ENCODE measurements at places on chromosomes 3 and 15.

DNA sequence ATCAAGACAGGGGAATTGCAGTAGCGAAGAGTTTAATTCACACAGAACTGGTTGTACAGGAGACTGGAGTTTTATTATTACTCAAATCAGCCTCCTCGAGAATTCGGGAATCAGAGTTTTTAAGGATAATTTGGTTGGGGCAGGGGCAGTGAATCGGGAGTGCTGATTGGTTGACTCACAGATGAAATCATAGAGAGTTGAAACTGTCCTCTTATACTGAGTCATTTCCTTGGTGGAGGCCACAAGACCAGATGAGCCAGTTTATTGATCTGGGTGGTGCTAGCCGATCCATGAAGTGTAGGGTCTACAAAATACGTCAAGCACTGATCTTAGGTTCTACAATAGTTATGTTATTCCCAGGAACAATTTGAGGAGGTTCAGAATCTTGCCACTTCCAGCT lies 5.3 kb upstream of the ZNF770 start:
- DNase-seq, result no peak
- no peak overlapping the region for H3K27ac ChIP-seq
- H3K36me3 ChIP-seq, result no peaks in the 10 kb centered on the region
- no peaks in the 10 kb centered on the region for H3K27me3 ChIP-seq
- no peak overlapping the region for H3K4me3 ChIP-seq

DNA sequence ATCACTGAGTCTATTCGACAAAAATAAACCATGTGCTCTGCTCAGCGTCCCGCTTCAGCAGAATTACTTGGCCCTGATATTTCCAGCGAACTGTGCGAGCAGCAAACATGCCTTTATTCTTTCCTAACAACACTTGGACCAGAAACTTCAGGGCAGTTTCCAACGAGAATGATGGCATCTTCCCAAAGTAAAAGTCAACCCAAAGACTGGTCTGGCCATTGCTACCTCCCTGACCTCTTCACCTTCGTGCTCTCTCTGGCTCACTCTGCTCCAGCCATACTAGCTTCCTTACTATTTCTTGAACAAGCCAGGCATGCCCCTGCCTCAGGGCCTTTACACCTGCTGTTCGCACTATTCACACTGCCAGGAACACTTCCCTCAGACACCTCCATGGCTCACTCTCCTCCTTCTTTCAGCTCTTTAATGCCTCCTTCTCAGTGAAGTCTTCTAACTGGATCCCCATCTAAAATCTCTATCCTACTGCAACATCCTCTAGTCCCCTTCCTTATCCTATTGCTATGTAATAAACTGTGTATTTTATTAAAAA lies 6.3 kb downstream of the HOMER2 start:
- no peaks in the 10 kb centered on the region for H3K36me3 ChIP-seq
- DNase-seq, result no peak
- H3K27ac ChIP-seq, result no peak overlapping the region
- H3K27me3 ChIP-seq, result peaks cover 3% of the 10 kb centered on the region
- no peak overlapping the region for H3K4me3 ChIP-seq
- no peaks in the 10 kb centered on the region for H3K4me1 ChIP-seq

- no peak overlapping the region for H3K4me3 ChIP-seq
- DNase-seq, result no peak
- no peak overlapping the region for H3K27ac ChIP-seq
- H3K4me1 ChIP-seq, result peaks cover 4% of the 10 kb centered on the region
Measured at GRCh38 chr3:184593220-184593927, 31.8 kb downstream of the EPHB3 start.

GRCh38 chr15:61974759-61975158 lies 85.5 kb downstream of the VPS13C start:
- peaks cover 2% of the 10 kb centered on the region for H3K36me3 ChIP-seq
- H3K4me1 ChIP-seq, result no peaks in the 10 kb centered on the region
- no peak for DNase-seq

DNA sequence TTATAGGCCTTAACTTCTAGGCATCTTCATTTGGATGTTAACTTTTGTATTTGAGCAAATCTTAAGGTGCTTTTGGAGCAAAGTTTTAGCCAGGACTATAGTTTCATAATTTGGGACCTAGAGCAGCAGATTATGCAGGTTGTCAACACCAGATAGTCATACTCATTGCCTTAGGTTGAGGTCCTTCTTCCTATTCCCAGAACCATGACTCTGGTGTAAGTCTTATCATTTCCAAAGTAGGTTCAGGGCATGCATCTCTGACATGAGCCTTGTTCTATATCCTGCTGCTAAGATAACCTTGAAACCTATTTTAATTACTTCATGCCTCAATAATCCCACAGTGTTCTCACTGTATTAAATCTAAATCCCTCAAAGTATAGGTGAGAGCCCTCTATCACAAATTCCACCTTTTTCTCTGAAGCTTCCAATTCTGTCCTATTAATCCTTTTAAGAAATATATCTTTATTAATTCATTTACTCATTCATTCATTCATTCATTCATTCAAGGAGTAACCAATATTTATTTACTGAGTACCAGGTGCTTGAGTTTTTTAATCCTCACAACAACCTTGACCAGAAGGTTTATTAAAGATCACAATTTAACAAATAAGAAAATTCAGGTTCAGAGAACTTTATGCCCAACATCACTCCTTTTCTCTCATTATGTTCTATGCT lies 2.7 kb upstream of the FNDC3B start:
- peaks cover 6% of the 10 kb centered on the region for H3K4me1 ChIP-seq
- no peak for DNase-seq
- no peak overlapping the region for H3K4me3 ChIP-seq

GRCh38 chr3:187777331-187777941 lies 32.2 kb upstream of the BCL6 start:
- H3K4me1 ChIP-seq, result no peaks in the 10 kb centered on the region
- no peaks in the 10 kb centered on the region for H3K27me3 ChIP-seq
- H3K4me3 ChIP-seq, result no peak overlapping the region
- H3K27ac ChIP-seq, result no peak overlapping the region

DNA sequence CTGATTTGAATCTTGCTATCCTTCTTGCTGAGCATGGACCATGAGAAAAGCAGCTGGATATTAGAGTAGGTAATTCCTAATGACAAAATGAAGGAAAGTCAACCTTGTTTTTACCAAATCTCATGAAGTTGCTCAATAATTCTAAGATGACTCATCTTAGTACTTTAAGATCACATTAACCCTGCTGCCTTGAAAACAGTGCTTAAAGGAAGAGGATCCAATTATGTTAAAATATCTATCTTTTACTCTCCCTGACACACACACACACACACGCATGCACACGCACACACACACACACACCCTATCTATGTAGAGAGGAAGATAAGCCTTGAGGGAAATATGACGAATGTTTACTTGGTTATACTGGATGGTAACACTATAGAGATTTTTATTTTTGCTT lies 16.0 kb upstream of the MYO1E start:
- H3K4me1 ChIP-seq, result no peaks in the 10 kb centered on the region
- H3K36me3 ChIP-seq, result no peaks in the 10 kb centered on the region
- no peak overlapping the region for H3K4me3 ChIP-seq
- H3K27me3 ChIP-seq, result no peaks in the 10 kb centered on the region
- no peak overlapping the region for H3K27ac ChIP-seq

GRCh38 chr15:90232196-90232595 lies 1.5 kb downstream of the CIB1 start:
- DNase-seq, result no peak
- H3K4me1 ChIP-seq, result peaks cover 4% of the 10 kb centered on the region
- H3K4me3 ChIP-seq, result peak overlapping the region; percentile 90
- H3K36me3 ChIP-seq, result peaks cover 17% of the 10 kb centered on the region

DNA sequence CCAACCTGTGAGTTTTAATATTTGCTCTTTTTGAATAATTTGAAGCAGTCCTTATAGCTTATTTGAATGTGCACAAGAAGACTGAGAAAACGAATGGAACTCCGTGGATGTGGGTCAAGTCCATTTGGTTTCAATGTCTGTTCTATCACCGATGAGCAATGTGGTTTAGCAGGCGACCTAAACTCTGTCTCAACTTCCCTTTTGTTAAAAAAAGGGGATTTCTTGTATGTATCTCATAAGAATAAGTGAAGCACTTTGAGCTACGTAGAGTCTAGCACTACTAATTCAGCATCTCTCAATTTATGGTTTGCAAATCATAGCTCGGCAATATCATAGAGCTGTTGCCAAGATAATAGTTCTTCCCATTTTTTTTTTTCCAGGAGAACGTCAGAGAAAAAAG lies 4.6 kb upstream of the SKIL start:
- no peak overlapping the region for H3K4me3 ChIP-seq
- DNase-seq, result no peak
- H3K27me3 ChIP-seq, result no peaks in the 10 kb centered on the region
- H3K4me1 ChIP-seq, result peaks cover 3% of the 10 kb centered on the region

GRCh38 chr3:112689385-112689784 lies 48.4 kb upstream of the CCDC80 start:
- peaks cover 12% of the 10 kb centered on the region for H3K4me1 ChIP-seq
- no peak for DNase-seq
- no peak overlapping the region for H3K27ac ChIP-seq
- no peaks in the 10 kb centered on the region for H3K27me3 ChIP-seq
- no peak overlapping the region for H3K4me3 ChIP-seq
- no peaks in the 10 kb centered on the region for H3K36me3 ChIP-seq

All from fibroblast of lung (primary cell).